Fibroblast of skin of back (primary cell): ENCODE measurements at places on chromosomes 1 and 21.

DNA sequence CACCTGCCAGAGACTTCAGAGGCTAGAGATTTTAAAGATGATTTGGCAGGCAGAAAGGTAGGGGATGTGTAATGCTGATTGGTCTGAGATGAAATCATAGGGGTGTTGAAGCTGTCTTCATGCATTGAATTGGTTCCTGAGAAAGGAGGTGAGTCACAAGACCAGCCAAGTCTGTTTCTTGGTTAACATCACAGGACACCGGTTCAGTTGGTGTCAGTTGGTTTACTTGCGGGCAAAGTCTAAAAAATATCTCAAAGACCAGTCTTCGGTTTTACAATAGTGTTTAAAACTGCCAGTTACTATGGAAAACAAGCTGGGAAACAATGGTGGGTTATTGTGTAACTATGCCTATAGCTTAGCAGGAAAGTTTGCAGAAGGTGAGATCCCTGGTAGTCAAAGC lies 305.9 kb downstream of the BARHL2 start:
- no peak for DNase-seq

DNA sequence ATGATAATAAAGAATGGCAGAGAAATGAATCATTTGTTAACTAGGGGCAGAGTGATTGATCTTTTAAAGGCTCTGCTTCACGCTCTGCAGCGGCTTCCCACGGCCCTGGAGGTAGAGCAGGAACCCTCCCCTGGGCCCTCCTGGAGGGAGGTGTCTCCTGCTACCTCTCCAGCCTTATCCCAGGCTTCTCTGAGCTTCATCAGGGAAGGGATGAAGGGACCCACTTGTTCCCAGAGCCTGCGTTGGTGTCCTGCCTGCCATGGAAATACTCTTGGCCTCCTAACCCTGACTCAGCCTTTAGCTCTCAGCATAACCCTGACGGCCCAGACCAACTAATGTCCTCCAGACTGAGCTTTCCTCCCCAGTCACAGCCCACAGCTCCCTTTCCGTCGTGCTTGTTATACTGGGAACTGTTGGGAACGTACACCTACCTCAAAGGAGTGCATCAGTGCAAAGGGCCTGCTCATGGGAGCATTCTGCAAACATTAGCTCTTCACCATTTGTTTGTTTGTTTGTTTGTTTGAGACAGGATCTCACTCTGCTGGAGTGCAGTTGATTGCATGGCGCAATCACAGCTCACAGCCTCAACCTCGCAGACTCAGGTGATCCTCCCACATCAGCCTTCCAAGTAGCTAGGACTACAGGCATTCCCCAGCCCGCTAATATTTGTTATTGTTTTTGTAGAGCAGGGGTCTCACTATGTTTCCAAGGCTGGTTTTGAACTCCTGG lies 17.4 kb upstream of the HNRNPU start:
- DNase-seq: no peak

- peak; percentile 86 for DNase-seq
Measured at GRCh38 chr1:103108376-103109150, at the start of gene COL11A1. Gene COL11A1, minus strand, starts transcription at chr1:103108522. Its CDS starts 344 bp downstream, at chr1:103108178.

GRCh38 chr1:45762291-45762690 lies 11.8 kb upstream of the IPP start:
- no peak for DNase-seq

GRCh38 chr1:106964495-106964894 lies 92.0 kb upstream of the PRMT6 start:
- no peak for DNase-seq

DNA sequence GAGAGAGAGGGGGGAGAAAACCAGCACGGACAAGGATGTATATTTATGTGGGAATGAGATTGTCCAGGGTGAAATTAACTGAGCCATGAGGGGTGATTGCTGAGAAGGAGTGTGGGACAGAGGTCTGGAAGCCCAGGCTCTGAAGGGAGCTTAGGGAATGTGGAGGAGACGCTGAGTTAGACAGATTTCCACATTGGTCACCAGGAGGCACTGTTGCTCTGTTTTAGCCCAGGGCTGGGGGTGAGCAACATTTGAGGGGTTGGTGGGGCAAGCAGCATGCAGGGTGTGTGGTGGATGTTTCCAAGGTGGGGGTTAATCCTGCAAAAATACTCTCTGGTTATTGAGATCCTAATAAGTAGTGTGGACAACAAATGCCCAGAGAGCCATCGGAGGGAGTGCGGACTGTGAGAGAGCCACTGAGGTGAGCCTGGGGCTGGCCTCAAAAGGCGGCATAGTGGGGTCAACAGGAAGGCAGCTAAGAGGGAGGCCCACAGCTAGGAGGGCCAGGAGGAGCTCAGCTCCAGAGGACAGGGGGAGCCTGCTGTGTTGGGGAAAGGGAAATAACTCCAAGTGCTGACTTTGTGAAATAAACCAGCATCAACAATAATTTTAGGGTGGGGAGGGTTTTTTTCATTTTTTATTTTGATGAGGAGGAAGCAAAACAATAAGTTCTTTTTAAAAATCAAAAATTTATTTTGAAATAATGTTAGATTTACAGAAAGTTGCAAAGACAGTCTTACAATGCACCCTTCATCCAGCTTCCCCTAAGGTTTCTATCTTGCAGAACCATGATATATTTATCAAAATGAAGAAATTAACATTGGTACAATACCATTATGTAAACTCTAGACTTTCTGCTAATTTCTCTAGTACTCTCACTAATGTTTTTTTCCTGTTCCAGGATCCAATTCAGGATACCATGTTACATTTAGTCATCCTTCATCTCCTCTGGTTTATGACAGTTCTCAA lies 82.8 kb upstream of the CD34 start:
- DNase-seq: no peak

GRCh38 chr1:234143681-234144080 lies 229.6 kb upstream of the COA6 start:
- DNase-seq: no peak

- no peak for DNase-seq
Measured at GRCh38 chr21:46083791-46084561, 13.9 kb upstream of the COL6A2 start.

- DNase-seq: peak; percentile 64
Measured at GRCh38 chr1:221637641-221638041, 104.2 kb downstream of the DUSP10 start.

GRCh38 chr1:74399249-74399648 lies 113.2 kb downstream of the LRRC53 start:
- DNase-seq: no peak

DNA sequence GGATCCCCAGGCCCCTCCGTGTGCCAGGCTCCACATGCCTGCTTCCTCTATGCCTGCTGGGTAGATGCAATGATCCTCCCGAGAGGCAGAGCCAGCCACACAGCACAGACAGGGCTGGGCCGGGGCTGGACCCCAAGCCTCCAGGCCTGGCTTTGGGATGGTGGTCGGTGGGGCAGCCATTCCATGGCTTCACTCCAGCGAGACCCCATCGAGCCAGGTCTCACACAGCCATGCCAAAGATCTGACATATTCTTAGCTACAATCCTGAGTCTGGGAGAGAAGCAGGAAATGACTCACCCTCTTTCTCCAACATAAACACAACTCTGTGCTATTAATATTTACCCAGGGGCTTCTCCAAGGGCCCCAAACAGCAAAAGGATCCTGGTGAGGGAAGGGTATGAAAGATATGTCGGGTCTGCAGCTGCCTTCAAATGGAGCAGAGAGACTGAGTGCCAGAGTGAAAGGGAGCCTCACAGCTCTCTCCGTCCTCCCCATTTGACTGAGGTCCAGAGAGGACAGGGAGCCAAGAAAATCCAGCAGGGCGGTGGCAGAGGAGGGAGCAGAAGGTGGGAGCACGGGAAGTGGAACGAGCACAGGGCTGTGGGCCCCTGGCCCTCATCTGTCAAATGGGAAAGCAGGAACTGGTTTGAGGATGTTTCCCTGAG lies 639.5 kb downstream of the MATN1 start:
- peak; percentile 92 for DNase-seq

DNA sequence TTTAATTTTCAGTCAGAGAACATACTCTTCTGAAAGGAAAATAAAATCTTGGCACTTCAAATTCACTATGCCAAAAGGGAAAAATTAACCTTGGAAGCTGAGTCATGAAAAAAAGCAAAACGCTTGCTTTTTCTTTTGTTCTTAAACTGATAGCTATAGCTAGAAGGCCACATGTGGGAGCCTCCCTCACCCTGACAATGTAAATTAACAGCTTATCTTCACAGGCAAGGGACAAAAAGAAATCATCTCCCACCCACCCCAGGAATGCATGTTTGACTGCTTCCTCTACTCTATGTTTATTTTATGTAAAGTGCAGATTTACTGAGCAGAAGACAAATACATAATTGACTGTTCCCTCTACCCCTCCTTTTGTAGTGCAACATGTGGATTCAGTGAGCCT lies 38.0 kb downstream of the EBNA1BP2 start:
- no peak for DNase-seq

DNA sequence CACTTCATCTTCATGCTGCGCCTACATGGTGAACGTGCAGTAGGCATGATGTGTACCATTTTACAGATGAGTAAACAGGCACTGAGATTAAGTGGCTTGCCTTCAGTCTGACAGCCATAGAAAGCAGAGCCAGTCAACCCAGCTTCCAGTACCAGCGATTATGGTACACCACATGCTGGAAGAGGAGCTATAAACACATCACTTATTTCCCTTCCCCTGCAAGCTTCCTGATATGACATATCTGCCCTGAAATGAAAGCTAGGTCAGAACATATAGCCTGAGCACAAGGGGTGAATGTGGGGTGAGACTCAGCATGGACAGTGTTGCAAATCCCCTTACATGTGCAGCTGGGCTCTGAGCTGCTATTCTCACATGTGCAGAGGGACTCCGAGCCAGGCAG lies 33.8 kb upstream of the IL20 start:
- DNase-seq: no peak

DNA sequence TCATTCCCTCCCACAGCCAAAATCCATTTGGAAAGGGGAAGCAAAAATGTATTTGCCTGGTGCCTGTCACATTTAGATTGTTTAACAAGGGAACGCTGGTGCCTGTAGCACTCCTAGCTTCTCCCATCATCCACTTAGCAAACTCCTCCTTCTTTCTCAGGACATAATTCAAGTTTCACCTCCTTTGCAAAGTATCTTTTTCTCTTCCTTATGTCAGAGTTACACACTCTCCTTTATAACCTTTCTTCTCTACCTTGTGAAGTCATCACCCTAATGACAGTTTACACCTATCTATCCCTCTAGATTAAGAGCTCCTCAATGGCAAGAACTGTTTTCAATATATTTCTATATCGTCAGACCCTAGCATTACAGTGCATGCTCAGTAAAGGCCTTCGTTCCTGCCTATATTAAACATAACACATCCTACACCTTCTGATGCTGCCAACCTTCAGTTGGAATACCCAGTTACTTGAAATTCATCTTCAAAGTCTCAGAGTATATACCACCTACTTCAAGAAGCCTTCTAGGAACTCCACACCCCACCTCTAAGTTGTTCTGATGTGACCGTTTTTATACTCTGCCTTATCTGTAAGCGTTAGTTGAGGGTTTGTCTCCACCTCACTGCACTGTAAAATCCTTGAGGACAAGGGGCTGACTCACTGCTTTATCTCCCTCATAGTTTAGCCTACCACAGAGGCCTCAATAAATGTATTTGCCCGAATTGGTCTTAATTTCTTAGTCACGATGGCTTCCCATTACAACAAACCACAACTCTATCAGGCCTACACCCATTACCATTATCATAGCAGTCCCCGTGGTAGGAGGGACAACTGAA lies 1.0 kb upstream of the EPS15 start:
- DNase-seq: peak; percentile 69

GRCh38 chr1:2014741-2015735 lies 4.1 kb upstream of the GABRD start:
- no peak for DNase-seq

DNA sequence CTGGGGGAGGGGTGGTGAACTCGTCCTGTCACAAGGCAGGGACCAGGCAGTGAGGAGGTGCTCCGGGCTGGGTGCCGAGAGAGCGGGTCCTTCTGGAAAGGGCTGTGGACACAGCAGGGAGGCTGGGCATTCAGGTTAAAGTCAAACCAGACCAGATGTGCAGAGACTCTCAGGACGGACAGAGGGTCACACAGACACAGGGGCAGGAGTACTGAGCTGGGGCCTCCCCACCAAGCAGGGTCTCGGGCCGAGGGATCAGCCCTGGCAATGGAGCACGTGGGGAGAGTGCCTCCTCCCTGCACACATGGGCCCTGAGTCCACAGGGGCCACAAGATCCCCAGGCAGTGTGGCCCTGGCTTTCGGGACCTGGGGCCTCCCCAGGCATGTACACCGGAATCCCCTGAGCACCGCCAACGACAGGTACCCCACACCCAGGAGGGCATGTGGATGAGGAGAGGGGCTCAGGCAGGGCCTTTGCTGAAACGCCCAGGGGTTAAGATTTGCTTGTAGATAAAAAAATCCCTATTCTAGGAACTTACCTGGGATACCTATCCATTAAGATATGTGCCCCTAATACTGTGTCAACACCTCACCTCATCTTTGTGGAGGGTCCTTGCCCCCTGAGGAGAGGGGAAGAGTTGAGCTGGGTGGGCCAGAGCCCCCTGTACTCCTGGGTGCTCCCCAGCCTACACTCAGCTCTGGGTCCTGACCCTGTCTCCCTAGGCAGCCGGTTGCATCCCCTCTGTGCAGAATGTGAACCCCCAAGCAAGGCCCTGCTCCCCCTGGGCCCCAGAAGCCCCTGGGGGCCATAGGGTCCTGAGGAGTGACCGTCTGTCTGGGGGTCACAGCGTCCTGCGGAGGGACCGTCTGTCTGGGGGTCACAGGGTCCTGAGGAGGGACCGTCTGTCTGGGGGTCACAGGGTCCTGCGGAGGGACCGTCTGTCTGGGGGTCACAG lies 46.9 kb upstream of the ADARB1 start:
- DNase-seq: no peak

DNA sequence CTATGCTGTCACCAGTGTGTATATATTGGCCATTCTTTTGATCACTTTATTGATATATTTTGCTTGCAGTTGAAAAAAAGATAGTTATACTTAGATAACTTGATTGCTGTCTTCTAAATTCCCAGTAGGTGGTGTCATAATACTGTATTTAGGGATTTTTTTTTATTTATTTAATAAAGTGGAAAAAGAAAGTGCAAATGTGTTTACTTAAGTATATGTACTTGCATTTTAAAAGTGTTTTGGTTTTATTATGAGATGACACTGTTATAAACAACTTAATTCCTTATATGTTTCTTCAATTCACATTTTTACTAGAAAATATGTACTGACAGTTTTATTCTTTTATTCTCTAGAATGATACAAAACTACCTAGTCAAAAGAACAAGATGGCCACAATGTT lies 164.8 kb downstream of the USP25 start:
- DNase-seq: peak; percentile 30

GRCh38 chr1:238710697-238711096 lies 675.7 kb upstream of the CHRM3 start:
- DNase-seq: peak; percentile 1

DNA sequence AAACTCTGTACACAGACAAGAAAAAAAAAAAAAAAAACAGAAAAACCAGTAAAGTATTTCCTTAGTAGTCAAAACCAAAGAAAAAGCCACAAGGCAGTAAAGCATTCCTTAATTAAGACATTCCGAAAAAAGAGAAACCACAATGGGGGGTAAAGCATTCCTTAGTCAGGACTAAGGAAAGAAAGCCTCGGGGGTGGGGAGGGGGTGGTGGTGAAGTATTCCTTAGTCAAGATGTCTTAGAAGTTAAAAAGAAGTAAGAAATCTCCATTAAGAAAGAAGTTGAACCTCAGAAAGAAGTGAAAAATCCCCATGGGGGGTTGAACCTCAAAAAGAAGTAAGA lies 28.2 kb upstream of the FMO1 start:
- DNase-seq: peak; percentile 95

- no peak for DNase-seq
Measured at GRCh38 chr1:160612613-160613218, 33.4 kb upstream of the CD84 start.
